Sigmoid colon (tissue), 7 donors: ENCODE measurements at places on chromosomes 1 and 21. TPM values are rescaled to one million over a fixed set of nuclear protein-coding genes. Genes with fewer than 3 reads are reported as not detected.

Gene CTH
- 4.6 TPM for total RNA-seq

GRCh38 chr1:95255826-95256225 is 21.8 kb downstream of the RWDD3 start:
- no peak for DNase-seq
- no peaks in the 10 kb centered on the region for H3K27me3 ChIP-seq
- H3K4me3 ChIP-seq = no peak overlapping the region
- no peak overlapping the region for H3K27ac ChIP-seq
- no peaks in the 10 kb centered on the region for H3K36me3 ChIP-seq

Gene ITLN2
- not detected for total RNA-seq

- peaks cover 7% of the 10 kb centered on the region for H3K36me3 ChIP-seq
- H3K4me1 ChIP-seq = peaks cover 29% of the 10 kb centered on the region
- peaks cover 11% of the 10 kb centered on the region for H3K27me3 ChIP-seq
- H3K27ac ChIP-seq = no peak overlapping the region
- no peak for DNase-seq
Observed at GRCh38 chr1:2588661-2589430, 2.3 kb downstream of the PRXL2B start.

DNA sequence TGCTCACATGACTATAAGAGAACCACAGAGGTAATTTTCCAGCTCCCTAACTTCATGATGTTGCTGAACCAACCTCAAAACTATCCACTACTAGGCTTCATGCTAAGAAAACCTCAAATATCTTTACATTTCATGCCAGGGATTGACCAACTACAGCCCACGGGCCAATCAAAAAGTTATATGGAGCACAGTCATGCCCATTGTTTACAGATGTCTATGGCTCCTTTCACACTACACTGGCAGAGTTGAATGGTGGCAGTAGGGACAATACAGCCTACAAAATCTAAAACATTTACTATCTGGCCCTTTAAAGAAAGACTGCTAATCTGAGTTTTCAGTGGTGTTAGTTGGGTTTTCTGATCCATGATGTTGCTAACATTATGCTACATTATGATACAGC is 154.8 kb downstream of the TM2D1 start:
- H3K27me3 ChIP-seq = no peaks in the 10 kb centered on the region
- H3K4me1 ChIP-seq = no peaks in the 10 kb centered on the region
- no peak for DNase-seq
- no peaks in the 10 kb centered on the region for H3K36me3 ChIP-seq
- no peak overlapping the region for H3K4me3 ChIP-seq
- no peak overlapping the region for H3K27ac ChIP-seq

DNA sequence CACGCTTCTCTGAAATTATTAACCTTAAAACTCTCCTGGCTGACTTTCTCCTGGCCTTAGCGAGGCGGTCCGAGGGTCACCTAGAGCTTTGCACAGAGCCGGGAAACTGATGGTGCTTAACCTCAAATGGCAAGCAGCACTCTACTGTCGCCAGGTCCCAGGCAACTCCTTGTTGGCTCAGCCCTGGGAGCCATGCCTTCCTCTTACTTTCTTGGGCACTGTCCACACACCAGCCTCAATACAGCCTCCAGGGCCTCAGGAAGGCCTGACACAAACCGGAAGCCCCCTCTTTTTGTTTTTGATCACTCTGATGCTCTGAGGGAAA is 3.8 kb downstream of the TRABD2B start:
- peaks cover 10% of the 10 kb centered on the region for H3K27me3 ChIP-seq
- DNase-seq = no peak
- peaks cover 17% of the 10 kb centered on the region for H3K4me1 ChIP-seq
- no peak overlapping the region for H3K27ac ChIP-seq
- H3K4me3 ChIP-seq = no peak overlapping the region

Gene ANXA9
- total RNA-seq = not detected
